ENCODE measurements at places on chromosomes 5 and 9.
A peak's percentile ranks its signal among the peaks of the same experiment; 100 is the strongest.

DNA sequence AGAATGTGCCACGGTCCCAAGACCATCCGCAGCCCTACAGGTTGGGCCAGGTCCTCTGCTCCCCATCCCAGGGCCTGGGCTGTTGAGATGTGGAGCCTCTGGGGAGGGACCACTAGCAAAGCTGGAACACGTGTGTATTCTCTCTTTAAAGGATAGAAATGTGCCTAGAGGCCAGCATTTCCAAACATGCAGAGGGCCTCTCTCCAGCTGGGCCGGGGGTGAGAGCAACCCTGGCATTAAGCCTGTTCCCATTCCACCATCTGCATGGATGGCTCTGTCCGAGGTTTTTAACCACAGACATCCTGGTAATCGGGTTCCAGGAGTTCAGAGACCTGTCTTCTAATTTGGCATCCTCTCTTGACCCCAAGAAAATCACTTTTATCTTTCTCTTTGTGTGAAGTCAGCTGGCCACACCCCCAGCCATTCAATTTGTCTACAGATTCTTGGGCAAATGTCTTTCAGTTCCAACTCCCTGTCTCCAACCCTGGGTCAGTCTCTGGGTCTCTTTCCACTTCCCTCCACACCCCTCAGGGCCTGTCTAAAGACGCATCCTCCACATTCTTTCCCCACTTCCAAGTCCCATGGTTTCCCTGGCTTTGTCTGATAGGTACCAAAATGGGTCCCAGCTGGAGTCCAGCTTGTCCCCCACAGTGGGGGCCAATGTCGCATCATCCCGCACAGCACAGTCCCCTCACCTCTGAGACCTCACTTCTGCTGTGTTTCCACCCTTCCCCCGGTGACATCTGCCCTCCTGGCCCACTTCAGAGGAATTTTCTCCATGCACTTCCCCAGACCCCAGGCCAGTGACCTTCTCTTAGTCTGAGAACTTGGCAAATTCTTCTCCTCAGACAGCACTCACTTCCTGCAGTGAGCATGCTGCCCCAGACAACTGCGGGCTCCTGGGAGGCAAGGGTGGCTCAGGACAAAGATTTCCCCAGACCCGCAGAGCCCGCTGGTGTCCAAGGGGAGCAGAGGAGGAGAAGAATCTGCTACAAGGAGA, 56.8 kb downstream of the PTPDC1 start:
- DNase-seq: peak; percentile 40

- peak; percentile 17 for DNase-seq
Observed at GRCh38 chr9:123550797-123551196, 194.8 kb downstream of the CRB2 start.

GRCh38 chr5:39624268-39624886, 199.6 kb upstream of the DAB2 start:
- no peak for DNase-seq

GRCh38 chr9:72132052-72132451, 17.2 kb upstream of the GDA start:
- DNase-seq: no peak

DNA sequence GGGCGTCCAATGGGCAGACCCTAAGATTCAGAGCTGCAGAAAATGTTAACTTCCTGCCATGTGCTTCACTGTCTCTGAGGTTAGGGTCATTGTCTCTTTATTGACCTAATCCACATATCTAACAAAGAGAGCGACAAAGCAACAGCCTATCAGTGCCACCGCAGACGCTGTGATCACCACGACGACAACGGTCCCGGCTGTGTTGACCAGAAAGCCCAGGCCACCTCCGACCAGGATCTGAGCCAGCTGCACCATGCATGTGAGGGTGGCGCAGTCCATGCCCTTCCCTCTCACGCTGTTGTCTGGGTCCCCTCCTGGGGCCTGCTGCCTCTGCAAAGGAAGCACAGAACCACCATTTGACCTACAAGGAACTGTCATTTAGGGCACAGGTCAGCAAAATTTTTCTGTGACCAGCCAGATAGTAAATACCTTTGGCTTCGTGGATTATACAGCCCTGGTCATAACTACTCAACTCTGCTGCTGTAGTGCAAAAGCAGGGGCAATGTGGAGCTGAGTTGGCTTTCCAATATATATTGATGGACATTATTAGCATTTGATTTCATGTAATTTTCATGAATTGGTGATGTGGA, 8.5 kb downstream of the RXFP3 start:
- no peak for DNase-seq

DNA sequence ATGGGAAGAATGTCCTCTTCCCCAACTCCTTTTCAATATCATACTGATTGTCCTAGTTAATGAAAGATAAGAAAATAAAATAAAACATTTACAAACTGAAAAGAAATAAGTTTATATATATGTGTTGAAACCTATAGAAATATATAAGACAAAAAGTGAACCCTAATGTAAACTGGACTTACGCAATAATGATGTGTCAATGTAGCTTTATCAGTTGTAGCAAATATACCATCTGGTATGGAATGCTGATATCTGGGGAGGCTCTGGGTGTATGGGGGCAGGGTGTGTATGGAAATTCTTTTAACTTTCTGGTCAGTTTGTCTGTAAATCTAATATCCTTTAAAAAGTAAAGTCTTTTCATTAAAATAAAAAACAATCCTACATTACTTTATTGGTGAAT, 603.9 kb downstream of the DMRTA1 start:
- DNase-seq: no peak

DNA sequence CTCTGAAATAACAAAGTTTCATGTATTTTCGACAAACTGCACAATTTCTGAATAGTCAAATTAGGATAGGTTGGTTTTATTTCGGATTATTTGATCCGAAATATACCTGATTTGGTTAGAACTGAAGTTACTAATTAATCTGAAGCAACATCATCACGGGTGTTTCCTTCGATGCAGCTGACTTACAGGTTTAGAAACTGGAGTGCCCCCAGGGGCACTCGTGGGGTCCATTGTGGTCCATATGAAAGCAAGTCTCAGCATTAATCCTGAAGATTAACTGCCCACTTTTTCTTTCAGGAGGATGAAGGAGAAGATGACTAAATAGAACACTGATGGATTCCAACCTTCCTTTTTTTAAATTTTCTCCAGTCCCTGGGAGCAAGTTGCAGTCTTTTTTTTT, 5.3 kb downstream of the SET start:
- no peak for DNase-seq

- DNase-seq: no peak
Observed at GRCh38 chr5:163005949-163006348, 431.4 kb upstream of the CCNG1 start.

- DNase-seq: no peak
Observed at GRCh38 chr9:112437406-112437805, 49.2 kb upstream of the KIAA1958 start.

GRCh38 chr5:29744618-29745017, 1448.9 kb upstream of the CDH6 start:
- DNase-seq: no peak

GRCh38 chr9:116095403-116095802, 58.2 kb upstream of the PAPPA start:
- no peak for DNase-seq

- DNase-seq: no peak
Observed at GRCh38 chr5:150224483-150225027, 34.7 kb downstream of the SLC6A7 start.

DNA sequence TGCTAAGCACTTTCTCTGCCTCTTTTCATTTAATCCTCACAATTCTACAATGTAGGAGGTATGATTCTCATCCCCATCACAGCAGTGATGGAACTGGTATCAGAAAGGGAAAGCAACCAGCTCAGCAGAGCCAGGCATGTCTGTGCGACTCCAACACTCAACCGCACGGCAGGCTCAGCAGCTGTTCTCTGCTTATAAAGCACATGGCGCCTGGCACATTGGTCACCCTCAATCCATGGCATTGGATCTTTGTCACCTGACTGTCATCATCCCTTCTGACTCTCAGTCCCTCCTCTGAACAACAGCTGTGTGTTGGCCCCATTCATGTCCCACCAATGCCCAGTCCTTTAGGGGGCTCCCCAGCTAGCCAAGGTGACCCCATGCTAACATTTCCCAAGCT, 45.1 kb upstream of the HAND1 start:
- DNase-seq: peak; percentile 24

- peak; percentile 100 for DNase-seq
Observed at GRCh38 chr5:62412549-62413329, at the start of gene IPO11. IPO11 (plus strand) TSS chr5:62412763; CDS start chr5:62437280, 24,517 bp downstream.

- no peak for DNase-seq
Observed at GRCh38 chr9:132556235-132556634, 26.2 kb upstream of the BARHL1 start.

DNA sequence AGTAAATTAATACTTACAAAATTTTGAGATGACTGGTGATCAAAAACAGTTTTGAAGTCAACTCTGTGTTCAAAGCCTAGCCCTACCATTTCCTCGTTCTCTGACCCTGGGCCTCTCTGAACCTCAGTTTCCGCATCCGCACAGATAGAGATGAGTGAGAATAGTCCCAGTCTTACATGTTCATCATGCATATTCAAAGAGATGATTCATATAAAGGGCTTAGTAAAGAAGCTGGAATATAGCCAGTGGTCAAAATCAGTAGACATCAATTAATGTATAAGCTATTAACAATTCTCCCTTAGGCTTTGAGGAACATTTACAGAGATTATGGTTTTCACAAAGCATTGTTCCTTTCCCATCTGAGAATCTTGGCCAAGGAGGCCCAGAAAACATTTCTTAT, 250.6 kb downstream of the SPOCK1 start:
- DNase-seq: no peak

- DNase-seq: no peak
Observed at GRCh38 chr5:6783787-6784186, 70.6 kb downstream of the TENT4A start.

- no peak for DNase-seq
Observed at GRCh38 chr9:117860849-117861248, 156.6 kb downstream of the TLR4 start.

DNA sequence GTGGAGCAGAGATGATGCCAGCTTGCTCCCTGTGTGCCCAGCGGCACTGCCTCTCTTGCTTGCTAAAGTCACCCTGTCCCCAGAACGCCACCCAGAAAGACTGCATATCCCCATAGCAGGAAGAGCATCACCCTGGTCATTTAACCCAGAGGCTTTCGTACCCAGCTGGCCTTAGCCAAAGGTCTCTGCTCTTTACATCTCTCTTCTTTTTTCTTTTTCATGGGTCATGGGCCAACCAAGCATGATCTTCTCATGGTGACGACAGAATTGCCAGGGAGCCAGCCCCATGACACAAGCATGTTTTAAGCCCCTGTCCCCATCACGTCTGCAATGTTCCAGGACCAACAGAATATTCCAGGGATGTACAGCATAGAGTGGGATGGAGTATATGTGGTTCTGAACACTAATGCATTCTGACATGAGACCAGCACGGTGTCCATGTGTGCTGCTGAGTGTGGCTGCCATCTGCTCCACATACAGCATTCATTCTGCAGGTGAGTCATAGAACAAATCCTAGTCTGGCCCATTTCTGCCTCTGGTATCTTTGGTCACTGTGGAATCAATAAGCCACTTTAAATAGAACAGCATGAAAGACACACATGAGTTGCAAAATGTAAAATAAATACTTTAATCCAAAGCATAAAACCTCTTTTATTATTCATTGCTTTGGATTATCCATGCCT, 203.0 kb downstream of the MED10 start:
- no peak for DNase-seq

GRCh38 chr5:25006734-25007133, 362.0 kb upstream of the CDH10 start:
- peak; percentile 5 for DNase-seq

DNA sequence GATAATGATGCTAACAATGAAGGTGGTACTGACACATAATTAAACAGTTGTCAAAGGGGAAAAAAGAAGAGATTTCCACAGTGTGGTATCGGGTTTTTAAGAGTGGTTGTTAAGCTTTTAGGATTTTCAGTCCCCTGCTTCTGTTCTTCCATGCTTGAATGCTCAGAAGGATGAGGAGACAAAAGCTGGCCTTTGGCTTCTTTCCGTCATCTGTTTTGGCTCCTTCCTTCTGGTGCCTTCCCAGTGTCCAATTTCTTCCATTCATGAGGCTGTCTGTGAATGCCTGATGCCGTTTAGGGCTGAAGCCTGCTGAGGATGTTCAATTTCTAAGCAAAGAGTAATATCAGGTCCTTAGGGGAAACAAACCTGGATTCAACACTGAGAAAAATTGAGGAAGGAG, 179.6 kb upstream of the GLRA1 start:
- DNase-seq: no peak

GRCh38 chr9:20270161-20270560, 352.1 kb downstream of the MLLT3 start:
- no peak for DNase-seq

- DNase-seq: peak; percentile 98
Observed at GRCh38 chr9:94139672-94140417, 55.6 kb downstream of the PTPDC1 start.

GRCh38 chr5:23484096-23484495, 23.3 kb upstream of the PRDM9 start:
- DNase-seq: no peak

DNA sequence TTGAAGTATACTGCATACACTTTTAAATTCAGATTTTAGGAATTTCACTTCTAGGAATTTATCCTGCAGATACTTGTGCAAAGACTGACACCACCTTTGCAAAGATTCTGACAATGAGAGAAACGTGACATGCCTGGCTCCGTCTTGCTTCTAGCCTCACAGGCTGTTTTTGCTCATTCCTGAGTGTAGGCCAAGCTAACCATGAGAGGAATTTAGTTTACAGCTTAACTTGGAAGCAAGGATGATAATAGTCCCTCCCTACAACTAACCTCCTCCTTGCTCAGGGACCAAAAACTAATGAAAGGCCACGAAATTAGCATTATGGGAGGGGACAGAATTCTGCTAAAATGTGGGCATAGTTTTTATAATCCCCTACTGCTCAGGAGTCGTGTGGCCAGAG, 31.1 kb downstream of the C5orf22 start:
- peak; percentile 12 for DNase-seq

- DNase-seq: no peak
Observed at GRCh38 chr9:118273048-118273447, 568.8 kb downstream of the TLR4 start.

- DNase-seq: peak; percentile 80
Observed at GRCh38 chr5:158976035-158976434, 123.7 kb downstream of the EBF1 start.

DNA sequence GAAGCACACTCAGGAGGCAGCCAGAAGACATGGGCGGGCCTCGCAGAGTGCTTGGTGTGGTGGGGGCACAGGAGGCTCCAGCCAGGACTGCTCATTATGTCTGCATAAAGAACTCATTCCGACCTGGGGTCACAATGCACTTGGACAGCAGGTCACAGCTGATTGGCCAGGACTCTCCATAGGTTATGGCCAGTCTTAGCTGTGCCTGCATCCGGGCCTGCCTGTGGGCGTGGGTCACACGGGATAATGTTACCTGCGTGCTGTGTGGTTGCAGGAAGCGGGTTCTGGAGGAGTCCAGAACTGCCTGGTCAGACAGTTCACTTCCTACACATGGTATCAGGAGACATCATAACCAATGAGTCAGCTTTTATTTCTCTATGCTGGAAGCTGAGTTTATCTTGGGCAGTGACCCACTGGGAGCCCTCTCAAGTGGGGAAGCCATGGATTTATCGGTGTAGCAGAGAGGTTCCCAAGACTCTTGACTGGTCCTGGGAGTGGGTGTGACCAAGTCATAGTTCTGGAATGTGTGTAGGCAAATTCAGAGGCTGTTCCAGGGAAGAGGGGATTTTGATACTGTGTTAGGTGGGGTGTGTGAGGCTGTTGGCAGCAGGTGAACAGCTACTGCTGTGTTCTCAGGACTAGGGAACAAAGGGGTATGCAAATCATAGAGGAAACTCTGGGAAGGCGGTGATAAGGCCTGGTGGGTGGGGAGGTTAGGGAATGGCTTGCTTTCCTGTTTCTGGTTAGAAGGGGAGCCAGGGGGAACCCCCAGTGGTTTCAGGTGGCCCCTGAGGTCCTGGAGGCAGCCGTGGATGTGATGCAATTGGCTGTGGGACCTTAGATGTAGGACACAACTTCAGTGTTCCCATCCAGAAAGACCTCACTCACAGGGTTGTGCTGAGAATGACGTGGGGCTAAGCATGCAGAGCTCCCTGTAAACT, 51.3 kb downstream of the ARHGEF37 start:
- no peak for DNase-seq
